ENCODE measurements at places on chromosomes 6 and 20.
A peak's percentile ranks its signal among the peaks of the same experiment; 100 is the strongest.

DNA sequence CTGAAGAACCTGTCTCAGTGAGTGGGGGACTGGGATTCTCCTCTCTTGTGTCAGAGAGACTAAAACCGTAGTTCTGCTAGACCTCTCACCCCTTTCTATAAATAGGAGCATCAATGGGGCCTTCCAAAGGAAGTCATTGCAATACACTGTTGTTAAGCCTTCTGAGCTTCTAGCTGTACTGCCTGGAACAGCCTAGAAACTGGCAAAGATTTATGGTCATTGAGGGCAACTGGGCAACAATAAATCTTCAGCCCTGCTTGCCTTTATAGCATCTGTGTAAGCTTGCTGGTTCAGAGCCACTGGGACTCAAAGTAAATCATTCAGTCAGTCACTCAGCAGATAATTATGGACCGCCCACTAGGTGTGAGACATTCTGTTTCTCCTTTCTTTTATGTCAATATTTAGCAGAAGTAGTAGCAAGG is 53.2 kb downstream of the PPP1R14C start:
- DNase-seq: no peak

- DNase-seq: no peak
Measured at GRCh38 chr6:14975471-14975817, 270.4 kb upstream of the JARID2 start.

DNA sequence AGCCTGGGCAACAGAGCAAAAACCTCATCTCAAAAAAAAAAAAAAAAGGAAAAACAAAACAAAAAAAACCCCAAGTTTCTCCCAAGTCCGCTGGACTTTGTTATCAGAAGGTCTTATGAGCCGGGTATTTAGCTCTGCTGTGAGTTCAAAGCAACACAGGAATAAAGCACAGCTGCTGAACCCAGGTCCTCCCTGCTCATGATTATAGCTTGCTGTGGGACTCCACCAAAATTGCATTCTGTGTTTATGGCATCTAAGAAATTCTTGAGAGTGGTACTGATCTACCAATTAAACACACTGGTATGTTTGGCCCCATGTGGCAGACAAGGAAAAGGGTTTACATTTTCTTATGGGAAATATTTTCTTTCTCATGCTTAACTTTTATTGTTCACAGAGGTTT is 93.6 kb upstream of the NEDD9 start:
- DNase-seq: no peak

DNA sequence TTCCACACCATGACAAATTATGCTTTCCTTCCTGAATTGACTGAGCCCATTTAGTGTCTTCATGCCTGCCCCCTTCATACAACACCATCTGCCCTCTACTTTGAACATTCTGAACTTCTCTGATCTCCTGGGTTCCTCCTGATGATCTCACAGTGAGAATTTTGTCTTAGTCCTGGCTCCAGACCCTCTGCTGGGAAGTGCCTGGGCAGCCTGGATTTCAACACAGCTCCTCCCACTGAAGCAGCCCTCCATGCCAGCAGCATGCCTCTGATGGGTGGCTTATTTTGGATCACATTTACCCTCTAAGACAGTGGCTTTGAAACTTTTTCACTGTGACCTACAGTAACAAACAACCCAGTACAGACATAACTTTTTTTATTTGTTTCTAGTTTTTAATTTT is 41.5 kb downstream of the DSE start:
- peak; percentile 15 for DNase-seq

DNA sequence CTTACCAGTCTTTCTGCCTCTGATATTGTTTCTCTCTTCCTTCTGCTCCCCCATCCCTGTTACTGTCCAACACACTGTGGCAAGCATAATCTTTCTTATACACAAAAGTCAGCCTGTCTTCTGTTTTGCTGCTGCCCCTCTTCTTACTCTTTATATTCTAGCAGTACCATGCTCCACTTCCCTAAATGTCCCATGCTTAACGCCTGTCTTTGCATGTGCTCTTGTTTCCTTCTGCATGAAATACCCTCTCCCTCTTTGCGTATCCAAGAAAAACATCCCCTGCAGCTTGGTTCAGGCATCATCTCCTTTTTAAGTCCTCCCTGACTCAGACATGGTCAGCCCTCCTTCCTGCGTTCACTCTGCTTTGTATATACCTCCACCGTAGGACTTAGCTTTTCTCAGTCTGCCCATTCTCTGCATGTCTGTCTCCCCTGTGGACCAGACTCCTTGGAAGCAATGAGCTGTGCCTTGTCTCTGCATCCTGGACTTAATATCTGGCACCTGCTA is 103.9 kb downstream of the CTNNBL1 start:
- no peak for DNase-seq

DNA sequence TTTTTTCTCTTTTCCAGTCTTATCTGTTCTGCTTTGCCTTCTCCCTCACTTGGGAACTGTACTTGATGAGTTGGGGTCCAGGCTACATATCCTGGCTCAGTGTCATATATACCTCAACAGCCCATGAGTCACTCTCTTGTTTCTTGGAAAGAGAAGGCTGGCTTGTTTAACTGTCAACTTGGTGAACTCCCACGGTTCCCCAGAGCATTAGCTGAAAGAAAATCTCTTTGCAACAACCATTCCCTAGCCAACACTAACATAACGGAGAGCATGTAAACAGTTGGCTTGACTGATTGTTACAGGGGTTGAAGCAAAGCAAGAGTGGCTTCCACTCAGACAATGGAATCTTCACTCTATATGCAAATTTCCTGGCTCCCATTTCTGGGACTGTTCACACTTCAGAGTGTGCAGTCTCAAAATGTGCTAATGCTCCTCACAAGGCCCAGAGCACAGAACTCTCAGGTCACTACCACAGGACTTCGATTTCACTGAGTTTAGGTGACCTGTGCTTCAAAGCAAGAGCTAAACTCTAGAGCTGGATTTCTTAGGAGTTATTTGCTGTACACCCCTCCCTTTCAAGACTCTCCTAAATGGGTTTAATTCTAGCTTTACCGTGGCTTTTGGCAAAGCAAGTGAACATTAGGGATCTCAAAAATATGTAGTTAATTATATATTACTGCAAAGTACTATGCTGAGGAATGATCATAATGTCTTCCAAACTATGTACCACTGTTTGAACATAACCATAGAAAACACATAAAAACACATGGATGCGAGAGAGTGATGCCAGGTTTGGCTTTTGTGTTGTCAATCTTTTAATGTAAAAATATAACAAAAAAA is 609.8 kb downstream of the RFPL4B start:
- no peak for DNase-seq

DNA sequence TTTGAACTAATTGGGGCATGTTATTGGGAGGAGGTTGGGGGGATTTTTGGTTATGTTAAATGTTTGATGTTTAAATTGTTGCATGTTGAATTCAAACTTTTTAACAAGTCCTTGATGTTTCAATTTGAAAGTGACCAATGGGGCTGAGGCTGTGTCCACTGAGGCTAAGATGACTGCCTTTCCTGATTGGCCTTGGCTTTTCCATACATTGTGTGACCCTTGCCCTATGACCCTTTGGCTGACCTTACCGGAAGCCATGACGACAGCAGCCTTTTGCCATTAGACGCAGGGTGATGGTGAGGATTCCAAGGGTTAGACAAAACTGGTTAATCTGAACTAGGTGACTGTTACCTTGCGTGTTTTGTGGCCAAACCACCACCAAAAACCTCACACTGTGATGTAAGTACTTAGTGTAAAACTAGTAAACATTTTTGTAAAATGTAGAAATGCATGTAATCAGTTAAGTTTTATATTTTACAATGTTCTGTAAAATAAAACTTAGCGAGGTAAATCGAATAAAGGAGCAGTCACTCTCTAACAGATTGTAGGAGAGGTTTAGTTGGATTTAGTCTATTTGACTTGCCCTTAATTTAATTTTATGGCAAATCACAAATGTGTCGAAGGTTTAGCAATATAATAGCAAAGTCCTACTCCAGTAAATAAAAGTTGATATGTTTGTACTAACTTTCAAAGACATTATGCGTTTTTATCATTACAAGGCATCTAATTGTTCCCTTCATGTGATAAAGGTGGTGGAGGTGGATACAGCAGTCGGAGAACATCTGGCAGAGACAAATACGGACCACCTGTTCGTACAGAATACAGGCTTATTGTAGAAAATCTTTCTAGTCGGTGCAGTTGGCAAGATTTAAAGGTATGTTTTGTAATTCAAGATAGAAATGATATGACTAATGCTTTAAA is 1.6 kb downstream of the SRSF6 start:
- no peak for DNase-seq

DNA sequence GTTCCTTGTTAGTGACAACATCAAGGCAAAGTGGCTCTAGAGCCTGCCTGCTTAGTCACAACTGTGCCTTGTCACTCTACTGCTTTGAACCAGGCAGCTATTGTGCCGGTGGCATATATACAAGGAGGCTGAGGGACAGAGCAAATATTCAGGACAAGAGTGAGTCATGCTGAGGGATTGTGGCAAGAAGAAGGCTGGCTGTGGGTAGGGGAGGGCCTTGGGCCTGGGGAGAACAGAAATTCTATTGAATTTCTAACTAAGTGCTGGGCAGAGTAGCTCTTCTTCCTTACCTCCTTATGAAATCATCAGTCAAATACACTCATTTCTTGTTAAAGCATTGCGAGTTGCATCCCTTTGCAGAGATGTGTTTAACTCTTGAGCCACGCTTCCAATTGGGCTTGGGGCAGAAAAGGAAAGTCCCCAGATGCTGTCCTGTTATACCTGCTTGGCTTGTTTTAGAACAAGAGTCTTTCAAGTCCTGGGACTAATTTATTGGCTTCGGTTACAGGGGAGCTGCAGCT is 59.7 kb downstream of the PFDN4 start:
- peak; percentile 35 for DNase-seq

GRCh38 chr20:54197621-54198604 is 10.0 kb upstream of the PFDN4 start:
- no peak for DNase-seq

GRCh38 chr6:63963769-63964315 is 328.2 kb downstream of the PHF3 start:
- DNase-seq: no peak

- no peak for DNase-seq
Measured at GRCh38 chr6:72042088-72042487, 155.7 kb downstream of the RIMS1 start.

DNA sequence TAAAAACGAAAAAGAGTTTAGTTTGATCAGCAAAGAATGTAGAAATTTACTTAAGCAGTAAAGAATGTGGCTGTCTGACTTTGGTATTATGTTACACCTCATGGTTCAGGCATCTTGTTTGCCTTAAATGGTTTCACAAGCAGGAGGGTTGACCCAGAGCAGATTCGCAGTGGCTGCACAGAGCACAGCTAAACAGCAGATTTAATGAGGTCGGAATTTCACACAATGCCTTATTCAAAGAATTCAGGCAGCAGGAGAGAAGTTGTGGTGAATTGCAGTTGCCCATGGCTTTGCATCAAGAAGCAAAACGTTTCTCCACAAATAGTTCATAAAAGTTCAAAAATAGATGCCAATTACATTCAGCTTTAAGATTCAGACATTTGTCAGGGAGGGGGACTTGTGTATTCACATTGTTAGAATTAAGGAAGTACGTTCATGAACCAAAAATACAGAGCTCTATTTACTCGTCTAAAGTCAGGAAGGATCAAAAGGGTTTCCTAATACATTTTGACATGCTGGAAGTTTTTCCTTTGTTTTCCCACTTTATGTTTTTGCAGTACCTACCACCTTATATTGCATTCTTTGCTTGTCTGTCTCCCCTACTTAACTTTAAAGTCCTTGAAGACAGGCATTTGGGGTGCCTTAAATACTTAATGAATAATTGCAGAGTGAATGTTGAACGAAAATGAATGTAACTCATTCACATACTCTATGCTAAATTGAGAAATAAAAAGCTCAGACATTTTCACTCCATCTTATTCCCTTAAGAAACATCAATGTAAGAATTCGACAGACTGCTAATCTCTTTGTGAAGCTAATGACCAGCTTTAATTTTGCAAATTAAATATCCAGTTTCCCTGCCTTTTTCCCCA is 1163.6 kb upstream of the CITED2 start:
- no peak for DNase-seq

GRCh38 chr6:7000825-7001777 is 106.7 kb upstream of the RREB1 start:
- no peak for DNase-seq

DNA sequence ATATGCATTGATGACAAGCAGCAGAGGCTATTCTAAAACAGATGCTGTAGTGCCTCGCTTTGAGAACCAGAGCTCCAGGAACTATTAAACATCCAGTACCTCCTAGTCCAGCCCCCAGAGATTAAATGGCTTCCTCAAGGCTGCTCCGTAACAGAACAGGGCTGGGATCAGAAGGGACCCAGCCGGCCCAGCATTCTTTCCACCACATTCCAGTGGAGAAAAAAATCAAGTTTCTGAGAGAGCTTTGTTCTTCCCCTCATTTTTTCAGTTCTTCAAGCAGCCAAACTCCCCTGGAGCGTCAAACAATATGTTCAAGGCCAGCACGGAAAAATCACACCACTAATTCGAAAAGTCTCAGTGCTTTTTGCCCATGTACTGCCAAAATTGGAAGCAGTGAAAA is 5.8 kb upstream of the STMND1 start:
- DNase-seq: no peak

DNA sequence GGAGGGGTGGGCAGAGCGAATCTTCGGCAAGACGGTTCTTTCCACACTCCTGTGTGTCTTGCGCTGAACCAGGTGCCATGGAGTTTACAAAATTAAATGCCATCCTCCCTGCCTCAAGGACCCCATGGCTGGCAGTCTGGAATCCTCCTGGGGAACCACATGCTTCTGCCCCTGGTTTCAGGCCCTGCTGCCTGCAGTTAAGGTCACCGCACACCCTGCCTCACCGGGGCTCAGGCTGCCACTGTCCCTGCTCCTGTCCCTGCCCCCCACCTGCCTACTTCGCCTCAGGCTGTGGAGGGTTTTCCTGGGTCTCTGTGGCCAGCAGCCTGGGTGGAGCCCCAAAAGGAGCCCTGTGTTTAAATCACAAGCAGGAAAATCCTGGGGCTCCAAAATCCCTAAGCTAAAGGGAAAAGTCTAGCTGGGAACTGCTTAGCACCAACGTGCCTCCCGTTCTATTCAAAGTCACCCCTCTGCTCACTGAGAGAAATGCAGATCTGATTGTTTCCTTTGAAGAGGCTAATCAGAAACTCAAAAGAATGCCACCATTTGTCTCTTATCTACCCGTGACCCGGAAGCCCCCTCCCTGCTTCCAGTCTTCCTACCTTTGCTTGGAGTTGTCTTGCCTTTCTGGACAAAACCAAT is 10.6 kb upstream of the TTLL2 start:
- DNase-seq: no peak

- no peak for DNase-seq
Measured at GRCh38 chr20:23702021-23702420, 13.2 kb upstream of the CST4 start.

DNA sequence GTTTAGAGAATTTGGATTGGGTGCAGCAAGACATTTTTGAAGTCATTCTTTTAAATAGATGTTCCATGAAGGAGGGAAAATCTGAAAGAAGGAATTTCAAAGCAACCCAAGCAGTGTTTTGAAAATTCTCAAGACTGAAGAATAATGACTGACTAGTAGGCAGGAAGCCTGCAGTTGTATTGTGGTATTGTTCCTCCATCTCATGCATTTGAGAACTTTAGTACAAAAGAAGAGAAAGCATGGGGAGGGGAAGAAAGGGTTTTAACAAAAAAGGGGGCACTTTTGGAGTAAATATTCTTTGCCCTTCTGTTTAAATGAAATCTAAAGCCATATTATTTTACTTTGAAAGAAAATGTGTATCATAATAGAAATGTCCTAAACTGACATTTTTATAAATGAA is 6.6 kb downstream of the NCOA3 start:
- DNase-seq: no peak

All from adrenal gland (tissue), 19 donors.